Stimulated activated CD8-positive, alpha-beta memory T cell treated with anti-CD3 and anti-CD28 coated beads, Interleukin-7, amount 100 ng/mL, for 1 hour (primary cell): ENCODE measurements at places on chromosomes 11 and 22.

- peak; percentile 49 for DNase-seq
Measured at GRCh38 chr11:72812967-72813739, 1.1 kb upstream of the ATG16L2 start.

- no peak for DNase-seq
Measured at GRCh38 chr22:41491374-41492100, 22.6 kb downstream of the ACO2 start.

- no peak for DNase-seq
Measured at GRCh38 chr11:73157101-73158010, 15.2 kb upstream of the FCHSD2 start.

DNA sequence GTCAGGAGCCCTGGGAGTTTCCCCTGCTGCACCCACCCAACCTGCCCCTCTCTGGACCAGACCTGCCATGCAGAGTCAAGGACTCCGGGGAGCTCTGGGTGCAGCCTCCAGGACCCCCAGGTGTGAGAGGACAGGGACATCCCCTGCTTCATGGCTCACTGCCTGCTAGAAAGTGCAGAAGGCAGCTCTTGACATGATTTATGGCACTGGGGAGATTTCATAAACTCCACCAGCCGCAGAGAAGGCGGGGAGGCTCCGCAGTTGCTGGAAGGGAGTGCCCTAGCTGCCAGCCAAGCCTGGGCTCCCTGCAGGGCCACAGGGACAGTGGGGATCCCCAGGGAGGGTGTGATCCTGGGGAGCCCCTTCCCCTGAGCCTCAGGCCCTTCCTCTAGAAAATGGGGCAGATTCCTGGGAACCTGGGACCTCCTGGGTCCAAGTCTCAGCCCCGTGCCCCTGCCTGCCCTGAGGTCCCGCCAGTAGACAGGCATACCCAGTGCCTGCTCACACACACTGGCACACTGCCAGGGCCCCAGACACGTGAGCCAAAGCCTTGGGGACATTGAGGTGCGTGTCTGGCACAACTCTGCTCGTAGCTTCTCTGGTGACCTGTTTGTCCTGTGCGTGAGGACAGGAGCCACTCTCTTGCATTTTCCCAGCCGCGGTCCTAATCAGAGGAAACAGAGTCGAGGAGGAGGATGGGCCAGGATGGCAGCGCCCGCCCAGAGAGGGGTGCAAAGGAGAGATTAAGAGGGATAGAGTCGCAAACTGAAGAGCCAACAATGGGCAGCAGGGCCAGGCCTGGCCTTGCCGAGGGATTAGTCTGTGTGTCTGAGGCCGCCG is 13.8 kb downstream of the CABP7 start:
- no peak for DNase-seq

GRCh38 chr11:115803073-115803740 is 299.0 kb upstream of the CADM1 start:
- no peak for DNase-seq

DNA sequence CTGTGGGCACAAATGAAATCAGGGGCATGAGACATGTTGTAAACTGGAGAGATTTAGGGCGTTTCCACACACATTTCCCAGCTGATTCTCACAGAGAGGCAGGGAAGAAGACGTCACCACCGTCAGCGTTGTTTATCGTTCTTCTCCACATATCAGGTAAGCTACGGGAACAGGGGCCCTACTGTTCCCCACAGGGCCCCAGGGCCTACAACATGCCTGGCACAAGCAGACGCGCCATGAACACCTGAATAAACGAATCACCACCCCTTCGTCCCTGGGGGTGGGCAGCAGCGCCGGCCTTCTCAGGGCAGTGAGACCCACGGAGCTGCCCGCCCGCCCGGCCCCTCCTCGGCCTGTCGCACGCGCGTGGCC is 342 bp downstream of the EFCAB6 start:
- no peak for DNase-seq

GRCh38 chr11:59208956-59209355 is 3.8 kb downstream of the MPEG1 start:
- DNase-seq = no peak

DNA sequence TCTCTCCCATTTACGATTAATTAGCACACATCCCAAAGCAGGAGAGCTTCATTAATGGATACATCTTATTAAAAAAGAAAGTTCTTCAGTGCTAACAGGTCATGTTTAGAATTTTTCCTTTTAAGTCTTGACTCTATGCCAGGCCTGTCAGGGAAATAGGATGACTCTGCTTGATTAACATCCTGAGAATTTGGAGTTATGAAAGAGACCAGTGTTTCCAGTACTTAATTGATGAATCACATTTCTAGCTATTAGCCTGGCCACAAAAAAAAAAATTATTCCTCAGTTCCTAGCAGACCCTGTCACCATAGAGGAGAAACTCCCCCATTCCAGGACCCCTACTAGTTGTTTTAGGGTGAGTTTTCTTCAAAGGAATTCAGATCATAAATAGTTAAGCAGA is 23.6 kb upstream of the ME3 start:
- no peak for DNase-seq

DNA sequence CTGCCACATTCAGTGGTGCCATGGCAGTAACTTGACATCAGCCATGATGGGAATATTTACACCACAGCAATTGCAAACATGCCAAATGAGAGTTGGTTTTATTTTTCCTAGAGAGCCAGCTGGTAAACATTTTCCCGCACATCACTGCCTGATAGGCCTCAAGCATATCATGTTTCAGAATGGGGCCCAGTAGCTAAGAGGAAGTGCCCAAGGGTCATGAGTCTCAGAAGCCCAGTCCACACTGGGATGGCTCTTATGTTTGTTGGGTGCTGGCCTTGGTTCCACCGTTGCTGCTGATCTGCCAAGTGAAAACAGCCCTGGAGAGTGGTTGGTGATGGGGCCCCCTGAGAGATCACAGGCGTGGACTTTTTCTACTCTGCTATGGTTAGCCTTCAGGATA is 64.3 kb upstream of the NAV2 start:
- DNase-seq = no peak

GRCh38 chr22:45786726-45787125 is 115.1 kb downstream of the ATXN10 start:
- no peak for DNase-seq

DNA sequence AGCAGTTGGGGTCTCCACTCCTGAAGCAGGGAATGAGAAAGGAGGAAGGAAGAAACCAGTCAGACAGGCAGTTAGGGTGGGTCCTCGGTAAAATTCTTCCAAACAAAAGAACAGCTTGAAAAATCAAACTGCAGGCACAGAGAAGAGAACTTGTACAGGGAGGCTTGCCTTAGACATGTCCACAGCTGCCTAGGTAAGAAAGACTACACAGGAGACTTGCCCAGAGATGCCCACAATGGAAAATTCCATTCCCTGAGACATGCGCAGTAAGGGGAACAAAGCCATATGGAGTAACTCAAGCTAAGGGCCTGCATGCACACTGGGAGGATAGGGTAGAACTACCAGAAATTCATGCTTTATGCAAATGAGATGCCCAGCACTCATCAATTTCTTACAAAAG is 9.8 kb downstream of the KCNJ11 start:
- DNase-seq = no peak

GRCh38 chr11:9774591-9775397 is 110.9 kb downstream of the SWAP70 start:
- no peak for DNase-seq

DNA sequence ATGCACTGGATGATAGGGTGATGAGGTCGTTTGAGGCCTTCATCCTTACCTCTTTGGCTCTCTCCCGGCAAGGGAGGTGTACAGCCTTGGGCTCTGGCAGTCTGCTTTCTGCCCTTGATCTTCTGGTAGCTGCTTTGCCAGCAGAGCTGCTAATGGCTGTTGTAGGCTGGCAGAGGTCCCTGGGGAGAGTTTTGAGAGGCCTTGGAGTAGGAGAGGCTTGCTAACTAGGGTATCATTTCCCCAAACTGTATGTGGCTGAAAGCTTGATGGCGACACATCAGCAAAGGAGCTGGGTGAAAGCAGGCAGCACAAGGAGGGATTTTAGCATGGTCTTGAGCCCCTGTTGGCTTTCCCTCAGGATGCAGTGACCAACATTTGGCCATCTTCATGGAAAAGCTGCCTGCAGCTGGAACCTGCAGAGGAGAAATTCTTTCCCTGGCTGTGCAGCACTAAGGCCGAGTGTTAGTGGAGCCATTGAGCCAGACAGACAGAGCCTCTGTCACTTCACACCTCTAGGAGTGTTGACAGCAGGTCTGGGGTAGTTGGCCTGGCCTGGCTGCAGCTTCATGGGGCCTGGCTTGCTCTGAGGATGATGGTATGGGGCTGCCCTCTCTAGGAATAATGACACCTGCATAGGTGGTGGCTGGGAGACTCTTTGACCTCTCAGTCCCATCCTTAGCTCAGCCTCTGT is 3.5 kb upstream of the AMPD3 start:
- no peak for DNase-seq

GRCh38 chr22:38075105-38075825 is 8.7 kb downstream of the SLC16A8 start:
- DNase-seq = no peak

DNA sequence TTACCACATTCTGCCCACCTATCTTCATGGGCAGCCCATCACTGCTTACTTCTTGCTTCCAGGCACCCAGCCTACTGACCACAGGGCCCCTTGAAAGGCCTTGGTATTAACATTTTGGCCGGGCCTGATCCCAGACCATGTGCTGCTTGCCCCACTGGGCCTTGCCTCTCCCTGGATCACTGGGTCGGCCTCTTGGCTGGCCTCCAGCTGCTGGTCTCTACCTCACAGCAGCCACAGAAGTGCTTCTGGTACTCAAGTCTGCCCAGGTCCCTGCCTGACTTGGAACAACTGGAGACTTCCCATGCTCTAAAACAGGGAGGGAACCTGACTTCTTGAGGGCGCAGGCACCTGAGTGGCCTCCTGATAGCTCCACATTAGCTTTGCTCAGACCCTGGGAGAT is 63.6 kb downstream of the THAP12 start:
- DNase-seq = no peak

DNA sequence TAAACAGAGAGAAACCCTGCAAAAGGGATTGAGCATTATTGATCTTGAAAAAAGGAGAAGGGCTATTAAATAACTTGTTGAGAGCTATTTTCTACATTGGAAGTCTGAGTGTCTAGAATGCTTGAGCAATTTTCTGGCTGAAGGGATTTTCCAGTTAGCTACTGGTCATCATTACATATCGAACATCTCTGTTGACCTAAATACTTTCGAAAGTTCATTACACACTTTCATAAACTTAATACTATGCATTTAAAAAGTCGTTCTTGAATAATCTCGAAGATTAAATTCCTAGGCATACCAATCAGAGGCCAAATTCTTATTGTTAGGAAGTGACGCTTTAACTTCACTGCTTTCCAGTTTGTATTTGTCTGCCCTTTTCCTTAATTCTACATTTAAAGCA is 13.7 kb downstream of the ETS1 start:
- DNase-seq = no peak

DNA sequence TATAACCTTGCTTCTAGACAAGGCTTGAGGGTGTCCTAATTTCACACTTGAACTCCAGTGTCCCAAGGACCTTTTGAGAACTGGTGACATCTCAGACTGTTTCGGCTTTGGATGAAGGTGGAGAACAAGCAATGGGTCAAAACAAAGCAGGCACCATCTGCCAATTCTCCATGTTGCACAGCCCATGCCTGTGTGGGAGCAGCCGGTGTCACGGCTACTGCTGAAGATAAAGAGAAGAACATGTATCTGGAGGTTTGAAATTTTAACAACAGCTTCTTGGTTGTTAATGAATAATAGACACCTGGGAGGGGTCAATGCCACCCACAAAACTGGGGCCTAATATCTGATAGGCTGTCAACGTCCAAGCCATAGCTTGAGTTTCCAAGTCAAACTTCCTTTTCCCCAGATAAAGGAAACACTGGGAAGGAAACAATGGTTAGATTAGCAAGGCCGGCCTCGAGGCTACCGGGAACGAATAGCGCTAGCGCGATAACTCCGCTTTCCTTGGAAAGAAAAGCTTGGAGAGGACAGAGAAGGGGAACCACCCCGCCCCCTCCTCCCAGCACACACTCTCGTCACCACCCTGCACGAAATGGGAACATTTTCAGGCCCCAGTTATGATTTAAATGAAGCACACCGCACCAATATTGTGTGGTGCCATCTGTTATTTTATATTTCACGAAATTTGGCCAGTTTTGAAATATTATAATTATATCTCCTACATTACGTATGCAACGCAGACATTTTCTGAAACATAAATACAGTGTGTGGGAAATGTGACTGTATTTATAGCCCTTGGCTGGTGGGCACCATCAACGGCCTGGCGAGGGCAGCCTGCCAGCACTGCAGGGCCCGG is 21.8 kb upstream of the OPCML start:
- DNase-seq = no peak

- no peak for DNase-seq
Measured at GRCh38 chr11:9462806-9463537, 2.2 kb downstream of the ZNF143 start.

- no peak for DNase-seq
Measured at GRCh38 chr11:65429068-65429681, 6.6 kb downstream of the NEAT1 start.

GRCh38 chr22:41447435-41448188 is 1.0 kb upstream of the TOB2 start:
- peak; percentile 29 for DNase-seq

GRCh38 chr11:85810521-85810870 is 445 bp downstream of the SYTL2 start:
- DNase-seq = no peak

GRCh38 chr11:17753153-17753552 is 18.6 kb downstream of the KCNC1 start:
- no peak for DNase-seq

DNA sequence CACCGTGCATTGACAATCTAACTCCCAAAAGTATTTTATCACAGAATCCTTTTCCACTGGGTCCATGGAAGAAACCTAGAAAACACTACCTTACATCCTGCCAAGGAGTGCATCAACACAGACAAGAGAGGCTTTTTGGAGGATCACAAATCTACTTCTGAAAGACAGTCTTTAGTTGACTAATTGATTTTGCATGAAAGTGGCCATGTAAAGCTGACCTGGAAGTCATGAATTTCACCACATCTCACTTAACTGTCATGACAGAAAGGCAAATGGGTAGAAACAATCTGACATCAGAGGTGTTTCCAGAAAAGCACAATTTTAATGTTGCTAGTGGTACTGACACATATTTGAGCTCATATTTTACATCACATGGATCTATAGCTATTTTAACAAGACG is 101.6 kb downstream of the FAM76B start:
- no peak for DNase-seq

GRCh38 chr22:38725900-38726655 is 20.3 kb downstream of the GTPBP1 start:
- DNase-seq = no peak

DNA sequence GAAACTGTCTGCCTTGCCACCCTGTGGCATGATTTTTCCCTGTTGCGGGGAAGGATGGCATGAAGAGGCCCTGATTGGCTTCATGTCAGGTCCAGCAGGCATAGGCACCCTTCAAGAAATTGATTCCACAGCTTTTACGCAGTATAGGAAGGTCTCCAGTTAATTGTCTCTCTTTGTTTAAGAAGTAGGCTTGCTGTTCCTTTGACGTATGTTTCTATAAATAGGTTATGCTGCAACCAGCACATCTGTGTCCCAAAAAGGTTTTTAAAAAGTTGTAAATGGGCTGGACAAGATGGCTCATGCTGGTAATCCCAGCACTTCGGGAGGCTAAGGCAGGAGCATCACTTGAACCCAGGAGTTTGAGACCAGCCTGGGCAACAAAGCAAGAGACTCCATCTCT is 62.6 kb downstream of the CD6 start:
- DNase-seq = no peak

- DNase-seq = no peak
Measured at GRCh38 chr11:2475136-2475918, 30.5 kb downstream of the KCNQ1 start.
